ENCODE measurements at places on chromosomes 6 and 20. TPM values are rescaled to one million over a fixed set of nuclear protein-coding genes. Genes with fewer than 3 reads are reported as not detected.

REPS1 gene
- total RNA-seq, result 41.9 TPM

SOX4 gene
- total RNA-seq, result 0.20 TPM

HLA-DQA1 gene
- 41.1 TPM for total RNA-seq

PSORS1C2 gene
- not detected for total RNA-seq

CCN5 gene
- not detected for total RNA-seq

PXDC1 gene
- total RNA-seq, result 1.1 TPM

VSX1 gene
- total RNA-seq, result not detected

OR2J1 gene
- total RNA-seq, result not detected

SPAG4 gene
- total RNA-seq, result 6.5 TPM

RAET1L gene
- total RNA-seq, result not detected
